ENCODE measurements at places on chromosomes 11 and 22.

DNA sequence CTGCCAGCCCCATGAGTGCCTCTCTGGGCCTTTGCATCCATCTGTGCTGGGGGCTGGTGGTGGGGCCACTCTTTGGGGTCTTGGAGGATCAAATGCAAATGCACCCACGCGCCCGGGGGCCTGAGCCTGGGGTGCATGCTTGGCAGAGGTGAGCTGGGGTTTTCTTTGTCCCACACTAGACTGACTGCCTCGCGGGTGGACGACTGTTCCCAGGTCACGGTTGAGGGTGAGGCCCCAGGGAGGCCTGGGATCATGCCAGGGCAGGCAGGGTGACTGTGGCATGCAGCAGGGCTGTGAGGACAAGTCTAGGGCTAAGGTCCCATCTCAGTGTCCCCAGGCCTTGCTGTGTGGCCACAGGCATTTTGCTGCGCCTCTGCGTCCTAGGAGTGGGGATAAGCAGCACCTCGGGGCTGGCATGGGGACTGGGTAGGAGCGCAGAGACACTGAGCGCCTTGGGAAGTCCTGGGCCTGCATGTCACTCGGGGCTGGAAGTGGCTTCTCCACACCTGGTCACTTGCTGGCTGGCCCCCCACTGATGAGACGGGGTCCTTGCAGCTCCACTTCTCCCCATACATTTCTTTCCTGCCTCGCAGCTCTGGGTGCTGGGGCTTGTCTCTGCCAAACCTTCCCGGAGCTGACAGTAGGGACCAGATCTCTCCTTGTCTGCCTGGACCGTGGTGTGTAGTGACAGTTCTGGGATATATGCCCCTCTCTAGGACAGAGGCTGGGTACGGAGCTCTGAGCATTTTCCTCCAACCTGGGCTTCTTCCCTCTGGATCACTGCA, 133.1 kb downstream of the CTTN start:
- no peak for DNase-seq

DNA sequence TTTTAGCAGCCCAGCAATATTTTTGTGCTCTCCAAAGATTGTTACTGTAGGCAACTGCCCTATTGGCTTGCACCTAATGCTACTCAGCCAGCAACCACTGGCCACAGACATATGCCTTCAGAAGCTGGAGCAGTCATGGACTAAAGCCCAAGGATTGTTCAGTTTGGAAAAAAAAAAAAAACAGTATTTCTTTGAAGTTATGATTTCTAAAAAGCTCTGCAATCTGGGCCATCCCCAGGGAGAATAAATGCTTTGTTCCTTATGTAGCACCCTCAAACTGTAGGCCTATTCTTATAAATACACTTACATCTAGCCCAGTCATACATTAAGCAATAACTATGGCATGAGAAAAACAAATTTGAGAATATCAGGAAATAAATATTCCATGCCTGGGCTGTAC, 2190.5 kb upstream of the RAG2 start:
- no peak for DNase-seq

DNA sequence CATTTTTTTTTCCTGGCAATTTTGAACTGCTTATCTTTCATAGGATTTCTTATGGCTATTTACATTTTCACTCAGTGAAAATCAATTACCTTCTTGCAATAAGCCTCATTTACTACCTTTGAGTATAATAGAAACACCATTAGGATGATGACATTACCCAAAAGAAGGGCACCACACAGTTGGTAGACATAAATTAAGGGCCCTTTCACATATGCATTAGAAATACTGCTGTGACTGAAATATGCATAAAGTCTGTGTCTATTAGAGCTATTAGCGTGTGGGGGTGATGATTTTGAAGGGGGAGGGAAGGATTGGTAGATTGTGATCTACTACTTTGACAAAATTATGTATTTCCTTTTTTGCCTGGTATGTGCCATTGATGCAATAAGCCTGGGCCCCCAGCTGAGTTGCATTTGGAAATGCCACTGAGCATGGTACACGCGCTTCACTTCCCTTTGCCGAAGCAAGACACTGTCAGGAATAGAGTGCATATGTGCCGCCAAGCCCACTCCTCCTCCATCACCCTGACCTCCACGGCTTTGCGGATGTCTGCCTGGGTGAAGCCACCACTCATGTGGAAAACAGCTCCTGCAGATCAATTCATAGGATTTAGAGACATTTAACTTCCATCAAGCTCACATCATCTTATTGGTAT, 339.3 kb downstream of the DCDC1 start:
- DNase-seq, result no peak

DNA sequence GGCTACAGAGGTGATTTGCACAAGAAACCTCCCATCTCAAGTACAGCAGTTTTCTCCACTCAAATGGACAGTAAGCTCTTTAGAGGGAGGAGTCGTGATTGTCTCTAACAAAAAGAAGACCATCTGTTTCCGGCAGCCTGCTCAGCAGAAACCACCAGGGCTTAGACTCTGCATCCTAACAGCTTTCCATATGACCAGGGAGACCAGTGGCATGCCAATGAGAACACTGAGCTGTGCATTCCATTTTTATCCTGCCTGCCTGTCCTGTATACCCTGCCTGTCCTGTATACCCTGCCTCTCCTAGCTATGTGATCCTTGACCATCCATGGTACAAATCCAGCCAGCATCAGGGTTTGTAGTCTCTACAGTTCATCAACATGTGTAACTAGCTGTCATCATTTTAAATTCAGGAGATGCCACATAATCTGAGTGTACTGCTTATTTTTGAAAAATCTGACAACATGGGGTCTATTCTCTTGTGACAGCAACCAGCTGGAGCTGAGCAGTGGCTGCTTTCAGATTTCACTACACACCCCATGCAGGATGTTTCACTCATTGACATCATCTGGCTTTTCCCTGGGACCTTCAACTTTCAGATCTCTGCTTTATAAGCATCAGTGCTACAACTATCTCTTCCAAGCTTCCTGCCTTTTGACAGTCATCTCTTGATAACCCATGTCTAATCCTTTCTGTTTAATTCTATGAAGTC, 50.5 kb upstream of the POU2AF2 start:
- no peak for DNase-seq

DNA sequence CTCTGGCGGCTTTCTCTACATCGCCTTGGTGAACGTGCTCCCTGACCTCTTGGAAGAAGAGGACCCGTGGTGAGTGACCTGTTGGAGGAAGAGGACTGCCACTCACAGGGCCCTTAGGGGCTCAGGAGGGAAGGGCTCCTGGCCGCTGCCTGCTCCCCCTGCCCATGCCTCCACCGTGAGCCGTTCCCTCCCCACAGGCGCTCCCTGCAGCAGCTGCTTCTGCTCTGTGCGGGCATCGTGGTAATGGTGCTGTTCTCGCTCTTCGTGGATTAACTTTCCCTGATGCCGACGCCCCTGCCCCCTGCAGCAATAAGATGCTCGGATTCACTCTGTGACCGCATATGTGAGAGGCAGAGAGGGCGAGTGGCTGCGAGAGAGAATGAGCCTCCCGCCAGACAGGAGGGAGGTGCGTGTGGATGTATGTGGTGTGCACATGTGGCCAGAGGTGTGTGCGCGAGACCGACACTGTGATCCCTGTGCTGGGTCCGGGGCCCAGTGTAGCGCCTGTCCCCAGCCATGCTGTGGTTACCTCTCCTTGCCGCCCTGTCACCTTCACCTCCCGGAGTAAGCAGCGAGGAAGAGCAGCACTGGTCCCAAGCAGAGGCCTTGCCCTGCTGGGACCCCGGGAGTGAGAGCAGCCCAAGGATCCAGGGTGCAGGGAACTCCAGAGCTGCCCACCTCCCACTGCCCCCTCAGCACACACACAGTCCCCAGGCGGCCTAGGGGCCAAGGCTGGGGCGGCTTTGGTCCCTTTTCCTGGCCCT, 6.9 kb downstream of the SLC39A13 start:
- DNase-seq, result no peak

GRCh38 chr11:16607675-16608644, 130.5 kb upstream of the C11orf58 start:
- peak; percentile 88 for DNase-seq

DNA sequence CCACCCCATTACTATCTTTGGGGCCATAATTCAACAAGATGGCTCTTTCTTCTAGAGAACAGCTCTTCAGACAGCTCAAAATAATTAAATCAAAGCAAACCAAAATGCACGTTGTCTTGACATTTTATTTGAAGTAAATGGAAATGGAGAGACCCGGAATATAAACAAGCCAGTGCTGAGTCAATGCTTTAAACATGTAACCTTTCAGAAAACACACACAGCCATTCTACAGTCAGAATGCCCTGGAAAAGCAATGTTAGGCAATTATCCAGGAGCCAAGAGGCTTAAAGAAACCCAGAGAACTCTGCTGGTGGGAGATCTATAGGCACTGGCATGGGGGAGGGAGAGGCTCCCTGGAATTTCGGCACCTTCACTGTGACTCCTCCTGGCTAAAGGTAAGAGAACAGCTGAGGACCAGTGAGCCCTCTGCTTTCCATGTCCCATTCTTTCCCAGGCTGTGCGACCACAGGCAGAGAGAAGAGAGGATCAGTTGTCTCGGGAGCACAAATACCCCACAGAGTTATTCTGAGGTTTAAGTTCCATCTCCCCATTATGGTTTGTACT, 254.0 kb upstream of the CCDC90B start:
- DNase-seq, result no peak

- DNase-seq, result no peak
Measured at GRCh38 chr11:108727665-108728064, 62.8 kb downstream of the DDX10 start.

GRCh38 chr11:117693344-117693743, 103.7 kb downstream of the DSCAML1 start:
- no peak for DNase-seq

DNA sequence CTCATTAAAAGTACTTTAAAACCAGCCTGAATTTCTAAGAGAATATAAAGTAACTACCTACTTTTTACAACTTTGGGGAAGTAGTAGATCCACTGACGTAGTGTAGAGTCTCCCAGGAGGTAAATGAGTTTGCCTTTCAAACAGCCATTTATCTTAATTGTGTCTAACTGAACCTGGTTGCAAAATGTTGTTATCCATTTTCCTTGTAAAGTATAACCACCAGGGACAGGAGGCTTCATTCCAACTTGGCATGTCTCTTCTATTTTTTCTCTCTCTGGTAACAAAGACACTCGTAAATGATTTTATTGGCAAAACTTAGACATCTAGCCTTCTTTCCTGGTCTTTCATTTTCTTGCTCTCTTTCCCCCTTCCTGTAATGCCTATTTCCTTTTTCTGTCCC, 36.9 kb downstream of the NXPE1 start:
- no peak for DNase-seq

DNA sequence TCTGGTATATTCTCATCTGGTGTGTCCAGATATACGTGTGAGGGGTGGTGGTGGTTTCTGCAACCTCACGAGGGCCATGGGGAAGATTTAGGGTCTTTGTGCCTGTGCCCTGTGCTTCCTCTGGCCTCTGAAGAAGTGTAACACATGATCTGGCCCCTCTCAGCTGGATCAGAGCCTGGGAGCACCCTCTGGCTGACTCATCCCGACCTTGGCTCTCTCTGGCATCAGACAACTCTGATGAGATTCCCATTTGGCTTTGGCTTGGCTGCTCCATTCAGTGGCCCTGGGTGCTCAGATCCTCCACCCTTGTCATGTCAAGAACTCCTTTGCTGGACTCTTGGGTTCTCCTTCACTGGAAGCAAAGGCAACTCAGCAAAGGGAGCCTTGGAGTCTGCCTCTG, 45.2 kb downstream of the RASSF10 start:
- peak; percentile 52 for DNase-seq

- DNase-seq, result peak; percentile 12
Measured at GRCh38 chr11:120548682-120549209, 37.2 kb downstream of the GRIK4 start.

- no peak for DNase-seq
Measured at GRCh38 chr11:34215806-34216453, 110.5 kb downstream of the NAT10 start.

DNA sequence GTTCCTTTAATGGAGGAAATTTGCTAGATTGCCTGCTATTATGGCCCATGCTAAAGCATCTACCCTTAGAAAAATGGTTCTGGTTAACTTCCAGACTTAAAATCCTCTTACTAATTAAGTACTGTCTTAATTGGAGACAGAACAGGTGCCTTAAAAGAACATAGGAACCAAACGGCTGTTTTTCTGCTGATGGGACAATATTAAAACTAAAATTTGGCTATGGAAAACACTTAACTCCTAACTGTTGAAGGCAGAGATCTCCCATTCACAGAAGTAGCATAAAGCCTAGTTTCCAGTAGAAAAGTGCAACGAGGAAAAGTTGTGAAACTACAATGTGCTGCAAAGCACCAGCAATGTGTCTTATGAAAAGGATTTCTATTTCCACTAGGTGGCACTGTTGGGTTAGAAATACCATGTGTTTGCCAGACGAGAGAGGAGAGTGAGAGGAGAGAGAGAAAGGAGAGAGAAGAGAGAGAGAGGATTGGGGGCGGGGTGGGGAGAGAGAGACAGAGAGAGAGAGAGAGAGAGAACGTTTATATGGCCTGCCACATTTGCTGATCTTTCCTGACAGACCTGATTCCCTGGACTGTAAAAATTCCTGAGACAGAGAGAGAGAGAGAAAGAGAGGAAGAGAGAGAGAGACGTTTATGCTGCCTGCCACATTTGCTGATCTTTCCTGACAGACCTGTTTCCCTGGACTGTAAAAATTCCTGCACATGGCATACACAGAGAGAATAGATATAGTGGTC, 51.5 kb downstream of the FAM181B start:
- DNase-seq, result peak; percentile 65

GRCh38 chr22:43423046-43423445, 11.2 kb downstream of the MPPED1 start:
- no peak for DNase-seq

GRCh38 chr11:84413549-84413948, 1127.4 kb upstream of the CCDC90B start:
- no peak for DNase-seq

DNA sequence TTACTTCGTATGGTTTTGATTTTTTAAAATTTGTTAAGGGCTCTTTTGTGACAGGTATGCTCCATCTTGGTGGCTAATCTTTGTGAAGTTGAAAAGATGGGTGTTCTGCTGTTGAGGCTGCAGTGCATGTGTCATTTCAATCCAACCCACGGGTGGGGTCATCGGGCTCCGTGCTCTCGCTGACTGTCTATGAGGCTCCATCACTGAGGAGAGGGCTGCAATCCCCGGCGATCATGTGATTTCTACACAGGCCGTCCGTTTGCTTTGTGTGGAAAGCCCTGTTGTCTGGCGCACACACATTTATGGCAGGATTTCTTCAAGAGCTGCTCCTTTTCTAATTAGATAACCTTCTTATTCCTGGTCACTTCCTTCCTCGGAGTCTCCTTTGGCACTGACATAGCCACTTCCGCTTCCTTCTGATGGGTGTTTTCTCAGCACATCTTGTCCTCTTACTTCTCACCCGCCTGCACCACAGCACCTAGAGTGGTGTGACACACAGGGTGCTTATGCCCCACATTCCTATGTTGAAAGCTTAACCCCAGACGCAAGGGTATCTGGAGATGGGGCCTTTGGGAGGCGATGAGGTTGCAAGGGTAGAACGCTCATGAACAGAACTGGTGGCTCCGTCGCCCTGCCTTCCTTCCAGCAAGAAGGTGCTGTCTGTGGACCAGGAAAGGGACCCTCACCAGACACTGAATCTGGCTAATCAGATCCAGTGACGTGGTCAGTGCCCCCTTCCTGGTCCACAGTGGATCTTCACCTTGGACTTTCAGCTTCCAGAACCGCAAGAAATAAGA, 9.4 kb downstream of the MOB2 start:
- no peak for DNase-seq

GRCh38 chr11:76706667-76707066, 36.1 kb upstream of the LRRC32 start:
- no peak for DNase-seq

GRCh38 chr11:6911948-6912347, 8.9 kb upstream of the OR2D3 start:
- DNase-seq, result peak; percentile 1

GRCh38 chr11:66728038-66728692, 851 bp downstream of the SPTBN2 start:
- no peak for DNase-seq

Measured in EL (cell line).